Skin of body (tissue), 3 donors: ENCODE measurements at places on chromosomes 7 and 10. TPM values are rescaled to one million over a fixed set of nuclear protein-coding genes. Genes with fewer than 3 reads are reported as not detected.

The GPNMB gene
- total RNA-seq = 208 TPM

The PRKCQ gene
- 2.7 TPM for total RNA-seq

The LRIT1 gene
- total RNA-seq = not detected

The COL28A1 gene
- total RNA-seq = 9.0 TPM

The AKR1B15 gene
- not detected for total RNA-seq

The TRIM74 gene
- total RNA-seq = not detected

The SYCE1 gene
- total RNA-seq = not detected
